ENCODE measurements at places on chromosomes 6 and 20.

- DNase-seq = no peak
Measured at GRCh38 chr6:189676-190075, 102.6 kb upstream of the DUSP22 start.

- no peak for DNase-seq
Measured at GRCh38 chr6:152750694-152751093, at the start of gene VIP. TSS of gene VIP (plus strand) at chr6:152750797. CDS start at chr6:152752178, 1,381 bp downstream.

- no peak for DNase-seq
Measured at GRCh38 chr6:166437661-166438060, 54.9 kb upstream of the MPC1 start.

DNA sequence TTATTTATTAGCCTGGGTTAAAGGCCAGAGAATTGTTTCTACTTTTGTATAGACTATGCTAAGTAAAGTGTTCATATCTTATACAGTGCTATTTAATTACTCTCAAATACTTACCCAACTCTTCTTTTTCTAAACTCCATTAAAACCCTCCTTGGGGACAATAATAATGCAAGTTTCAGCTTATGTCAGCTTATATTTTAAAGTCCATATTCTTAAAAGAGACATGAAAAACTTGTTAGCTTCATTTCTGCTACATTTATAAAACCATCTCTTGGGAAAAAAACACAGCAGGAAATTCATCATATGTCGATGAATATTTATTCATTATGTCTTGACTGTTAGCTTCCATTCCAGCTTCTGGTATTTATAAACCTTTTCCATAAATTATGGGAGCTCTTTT, 71.9 kb upstream of the SDHAF4 start:
- DNase-seq = no peak

DNA sequence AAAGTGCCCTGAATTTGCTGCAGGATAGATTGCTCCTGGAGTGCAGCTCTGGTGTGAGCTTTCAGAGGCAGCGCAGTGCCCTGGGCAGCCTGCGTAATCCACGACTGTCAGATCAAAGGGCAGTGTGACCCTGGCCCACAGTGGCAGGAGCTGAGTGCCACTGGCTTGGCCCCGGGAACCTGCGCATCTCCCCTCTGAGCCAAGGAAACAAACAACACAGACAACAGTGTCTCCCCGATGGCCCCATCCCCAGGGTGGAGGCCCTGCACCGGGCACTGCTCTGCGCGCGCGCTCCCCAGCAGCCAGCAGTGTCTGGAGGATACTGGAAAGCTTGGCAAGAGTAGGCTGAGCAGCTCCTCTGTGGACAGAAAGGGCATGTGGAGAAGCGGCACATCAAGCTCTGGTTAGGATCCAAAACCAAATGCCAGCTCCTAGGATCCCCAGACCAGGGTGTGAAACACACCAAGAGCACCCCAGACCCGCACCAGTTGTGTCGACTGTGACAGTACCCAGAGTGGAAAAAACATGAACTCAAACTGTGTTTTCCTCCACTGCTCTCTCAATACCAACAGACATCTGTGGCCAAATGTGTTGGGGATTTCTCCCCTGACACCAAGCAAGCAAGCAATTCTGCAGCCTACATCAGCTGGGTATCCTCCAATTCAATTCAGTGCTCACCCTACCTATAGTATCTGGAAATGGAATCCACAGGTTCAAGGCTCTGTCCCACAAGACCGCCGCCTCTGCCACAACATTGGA, 26.7 kb downstream of the RBCK1 start:
- DNase-seq = no peak

- no peak for DNase-seq
Measured at GRCh38 chr6:19410481-19410880, 426.7 kb upstream of the ID4 start.

GRCh38 chr20:23419995-23420901, 1.0 kb downstream of the NAPB start:
- DNase-seq = no peak

- no peak for DNase-seq
Measured at GRCh38 chr20:16350465-16350864, 222.8 kb downstream of the KIF16B start.

GRCh38 chr6:69305456-69305855, 491.4 kb downstream of the LMBRD1 start:
- no peak for DNase-seq

DNA sequence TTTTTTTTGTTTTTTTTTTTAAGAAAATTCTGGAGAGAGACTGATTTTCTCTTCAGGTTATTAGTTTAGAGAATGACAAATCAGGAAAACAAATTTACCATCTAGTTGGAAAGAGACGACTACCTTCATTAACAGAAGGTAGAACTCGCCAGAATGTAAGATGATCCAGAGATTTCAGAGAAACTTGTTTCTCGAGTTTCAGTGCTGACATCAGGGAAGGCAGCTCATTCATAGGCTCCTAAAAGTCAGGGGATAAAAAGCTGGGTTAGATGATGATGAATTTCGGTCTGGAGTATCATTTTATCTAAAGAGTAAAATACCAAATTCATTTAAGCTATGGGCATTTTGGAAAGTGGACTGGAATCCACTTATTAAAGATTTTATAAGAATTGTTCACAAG, 27.9 kb downstream of the ZNF334 start:
- no peak for DNase-seq

DNA sequence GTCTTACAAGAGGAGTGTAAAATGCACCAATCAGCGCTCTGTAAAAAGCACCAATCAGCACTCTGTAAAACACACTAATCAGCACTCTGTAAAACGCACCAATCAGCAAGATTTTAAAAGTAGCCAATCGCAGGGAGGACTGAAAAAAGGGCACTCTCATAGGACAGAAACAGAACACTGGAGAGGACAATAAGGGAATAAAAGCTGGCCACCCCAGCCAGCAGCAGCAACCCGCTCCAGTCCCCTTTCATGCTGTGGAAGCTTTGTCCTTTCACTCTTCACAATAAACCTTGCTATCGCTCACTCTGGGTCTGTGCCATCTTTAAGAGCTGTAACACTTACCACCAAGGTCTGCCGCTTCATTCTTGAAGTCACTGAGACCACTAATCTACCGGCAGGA, 1.7 kb upstream of the AIG1 start:
- DNase-seq = no peak

GRCh38 chr6:138107752-138108592, 753 bp upstream of the PERP start:
- DNase-seq = no peak

DNA sequence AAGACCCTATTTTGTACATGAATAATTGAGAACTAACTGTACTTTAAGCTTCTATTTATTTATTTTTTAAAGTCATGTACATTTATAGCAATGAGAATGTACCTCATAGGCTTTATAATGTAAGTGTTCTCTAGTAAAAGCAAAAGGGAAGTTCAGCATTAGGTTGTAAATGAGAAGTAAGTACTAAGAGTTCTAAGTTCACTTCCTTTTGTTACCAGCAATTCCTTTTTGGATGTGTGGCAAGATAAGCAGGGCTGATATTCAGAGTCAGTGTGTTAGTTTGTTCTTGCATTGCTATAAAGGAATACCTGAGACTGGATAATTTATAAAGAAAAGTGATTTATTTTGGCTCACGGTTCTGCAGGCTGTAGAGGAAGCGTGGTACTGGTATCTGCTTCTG, 54.0 kb upstream of the CCN2 start:
- DNase-seq = no peak

GRCh38 chr6:63923139-63923739, 287.6 kb downstream of the PHF3 start:
- DNase-seq = no peak

- no peak for DNase-seq
Measured at GRCh38 chr20:63700199-63701050, 4.0 kb downstream of the TNFRSF6B start.

GRCh38 chr6:106160189-106160588, 74.1 kb downstream of the PRDM1 start:
- DNase-seq = no peak

GRCh38 chr20:41608606-41609005, 9.6 kb downstream of the CHD6 start:
- DNase-seq = no peak

DNA sequence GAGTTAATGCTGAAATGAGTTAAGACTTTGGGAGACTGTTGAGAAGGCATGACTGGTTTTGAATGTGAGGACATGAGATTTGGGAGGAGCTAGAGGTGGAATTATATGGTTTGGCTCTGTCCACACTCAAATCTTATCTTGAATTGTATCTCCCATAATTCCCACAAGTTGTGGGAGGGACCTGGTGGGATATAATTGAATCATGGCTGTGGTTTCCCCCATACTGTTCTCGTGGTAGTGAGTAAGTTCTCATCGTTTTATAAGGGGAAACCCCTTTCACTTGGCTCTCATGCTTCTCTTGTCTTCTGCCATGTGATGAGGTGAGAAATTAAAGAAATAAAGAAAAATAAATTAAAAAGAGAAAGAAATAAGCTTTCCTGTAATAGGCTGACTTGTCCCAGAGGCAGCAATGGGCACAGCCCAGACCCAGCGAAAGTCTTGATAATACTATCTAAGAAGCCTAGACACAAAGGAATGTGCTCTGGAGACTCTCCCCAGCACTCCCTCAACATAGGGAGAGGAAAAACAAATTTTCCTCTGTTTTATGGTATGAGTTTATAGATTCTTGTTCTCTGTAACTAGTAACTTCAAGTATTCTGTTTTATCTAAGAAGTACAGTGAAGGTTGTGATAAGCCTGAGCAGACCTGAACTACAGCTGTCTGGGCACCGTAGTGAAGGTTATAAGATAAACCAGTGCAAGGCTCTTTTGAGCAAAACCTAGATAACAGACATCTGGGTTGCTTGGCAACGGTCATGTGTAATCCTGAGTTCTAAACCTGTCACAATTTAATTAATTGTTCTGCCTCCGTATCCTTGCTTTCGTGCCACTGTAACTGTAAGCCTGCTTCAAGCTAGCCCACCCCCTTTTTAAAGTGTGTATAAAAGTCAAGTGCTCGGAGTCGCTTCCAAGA, 88.9 kb upstream of the ECI2 start:
- DNase-seq = no peak

DNA sequence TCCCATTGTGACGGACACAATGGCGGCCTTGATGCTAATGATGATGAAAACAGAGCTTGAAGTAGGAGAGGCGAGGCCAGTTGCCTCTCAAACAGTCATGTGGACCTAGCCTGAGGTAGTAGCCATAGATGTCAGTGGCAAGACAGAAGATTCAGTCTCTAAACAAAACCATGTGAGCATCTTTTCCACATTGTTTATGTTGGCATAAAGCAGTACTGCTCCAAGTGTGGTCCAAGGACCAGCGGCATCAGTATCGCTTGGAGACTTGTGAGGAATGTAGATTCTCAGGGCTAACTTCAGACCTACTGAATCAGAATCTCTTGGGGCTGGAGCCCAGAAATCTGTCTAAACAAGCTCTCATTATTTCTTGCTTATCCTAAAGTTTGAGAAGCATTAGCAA, 312.8 kb upstream of the JAG1 start:
- DNase-seq = no peak

- DNase-seq = no peak
Measured at GRCh38 chr6:157602521-157603295, 220.3 kb upstream of the SNX9 start.

GRCh38 chr6:100573166-100573565, 108.4 kb upstream of the SIM1 start:
- no peak for DNase-seq

DNA sequence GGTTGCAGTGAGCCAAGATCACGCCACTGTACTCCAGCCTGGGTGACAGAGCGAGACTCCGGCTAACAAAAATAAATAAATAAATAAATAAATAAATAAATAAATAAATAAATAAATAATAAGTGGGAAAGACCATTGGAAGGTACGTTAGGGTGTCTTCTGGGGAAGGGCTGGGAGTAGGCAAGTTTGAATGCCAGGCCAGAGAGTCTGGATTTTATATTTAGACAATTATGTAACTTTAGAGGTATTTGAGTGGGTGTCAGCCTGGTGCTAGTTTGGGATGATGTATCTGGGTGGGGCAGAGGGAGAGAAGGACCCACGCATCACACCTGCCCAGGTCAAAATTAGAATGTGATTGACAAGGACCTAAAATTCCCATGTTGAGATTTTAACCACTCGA, 108.5 kb upstream of the PRND start:
- no peak for DNase-seq

GRCh38 chr6:125027287-125027686, 65.0 kb downstream of the RNF217 start:
- DNase-seq = no peak

DNA sequence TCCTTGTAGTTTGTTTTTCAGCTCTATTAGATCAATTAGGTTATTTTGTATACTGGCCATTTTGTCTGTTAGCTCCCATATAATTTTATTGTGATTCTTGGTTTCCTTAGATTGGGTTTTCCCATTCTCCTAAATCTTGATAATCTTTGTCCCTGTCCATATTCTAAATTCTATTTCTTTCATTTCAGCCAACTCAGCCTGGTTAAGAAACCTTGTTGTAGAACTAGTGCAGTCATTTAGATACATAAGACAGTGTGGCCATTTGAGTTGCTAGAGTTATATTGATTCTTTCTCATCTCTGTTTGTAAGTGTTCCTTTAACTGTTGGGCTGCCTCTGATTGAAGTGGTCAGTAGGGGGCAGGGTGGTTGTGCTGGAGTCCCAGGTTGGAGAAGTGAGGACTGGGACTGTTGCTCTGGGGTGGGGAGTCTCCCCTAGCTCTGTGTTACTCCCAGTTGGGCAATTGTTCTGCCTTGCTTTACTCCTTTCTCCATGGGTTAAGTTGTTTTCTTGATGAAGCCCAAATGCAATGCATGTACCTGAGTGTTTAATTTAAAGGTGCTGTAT, 98.8 kb upstream of the NRN1 start:
- DNase-seq = no peak

- no peak for DNase-seq
Measured at GRCh38 chr6:105257340-105257739, 77.5 kb upstream of the POPDC3 start.

GRCh38 chr6:109348226-109348625, 34.0 kb downstream of the CD164 start:
- no peak for DNase-seq

- DNase-seq = no peak
Measured at GRCh38 chr6:152734630-152735029, 16.0 kb upstream of the VIP start.

GRCh38 chr6:112879920-112880413, 532.8 kb downstream of the RFPL4B start:
- no peak for DNase-seq

DNA sequence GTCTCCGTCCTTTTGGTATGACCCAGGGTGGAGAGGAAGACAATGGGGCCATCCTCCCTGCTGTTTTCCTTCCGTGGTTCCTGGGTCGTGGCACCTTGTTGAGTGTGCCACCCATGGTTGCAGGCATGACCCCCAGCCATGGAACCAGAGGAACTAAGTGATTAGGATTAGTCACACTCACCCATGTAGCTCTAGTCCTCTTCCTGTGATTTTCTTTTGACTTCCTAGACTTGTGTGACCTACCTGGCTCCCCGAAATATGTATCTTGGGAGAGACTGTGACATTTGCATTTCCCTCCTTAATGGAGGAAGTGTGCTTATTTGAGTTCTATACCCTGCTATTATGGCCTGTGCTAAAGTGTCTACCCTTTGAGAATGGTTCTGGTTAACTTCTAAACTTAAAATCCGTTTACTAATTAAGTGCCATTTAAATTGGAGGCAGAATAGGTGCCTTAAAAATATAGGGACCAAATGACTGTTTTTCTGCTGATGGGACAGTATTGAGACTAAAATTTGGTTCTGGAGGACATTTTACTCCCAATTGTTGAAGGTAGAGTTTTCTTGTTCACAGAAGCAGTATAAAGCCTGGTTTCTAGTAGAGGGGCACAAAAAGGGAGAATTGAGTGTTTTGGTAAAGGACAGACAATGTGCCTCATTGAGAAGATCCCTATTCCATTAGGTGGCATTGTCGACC, 545.6 kb downstream of the HDGFL1 start:
- no peak for DNase-seq

Measured in ascending aorta (tissue), 2 donors.